ENCODE measurements at places on chromosomes 11 and 22. TPM values are rescaled to one million over a fixed set of nuclear protein-coding genes. Genes with fewer than 3 reads are reported as not detected.

Gene PRRG4
- total RNA-seq = 1.3 TPM

Gene CLCF1
- 0.57 TPM for total RNA-seq

Gene DUSP8
- 2.1 TPM for total RNA-seq

Gene LDLRAD3
- total RNA-seq = 18.6 TPM

Gene TBC1D22A
- 18.4 TPM for total RNA-seq

Gene GGTLC2
- not detected for total RNA-seq

Gene DLG2
- 17.0 TPM for total RNA-seq

Gene RASGRP2
- total RNA-seq = 40.6 TPM

Gene KCNQ1
- 2.0 TPM for total RNA-seq

Gene TENM4
- 8.8 TPM for total RNA-seq

Gene PGA5
- total RNA-seq = 0.67 TPM

Gene FOXRED2
- total RNA-seq = 31.5 TPM

GRCh38 chr22:43819931-43820640 is 8.0 kb upstream of the EFCAB6 start:
- no peak for DNase-seq
- H3K27ac ChIP-seq = no peak overlapping the region
- peaks cover 19% of the 10 kb centered on the region for H3K4me1 ChIP-seq
- H3K27me3 ChIP-seq = no peaks in the 10 kb centered on the region
- no peak overlapping the region for H3K4me3 ChIP-seq
- no peaks in the 10 kb centered on the region for H3K36me3 ChIP-seq

DNA sequence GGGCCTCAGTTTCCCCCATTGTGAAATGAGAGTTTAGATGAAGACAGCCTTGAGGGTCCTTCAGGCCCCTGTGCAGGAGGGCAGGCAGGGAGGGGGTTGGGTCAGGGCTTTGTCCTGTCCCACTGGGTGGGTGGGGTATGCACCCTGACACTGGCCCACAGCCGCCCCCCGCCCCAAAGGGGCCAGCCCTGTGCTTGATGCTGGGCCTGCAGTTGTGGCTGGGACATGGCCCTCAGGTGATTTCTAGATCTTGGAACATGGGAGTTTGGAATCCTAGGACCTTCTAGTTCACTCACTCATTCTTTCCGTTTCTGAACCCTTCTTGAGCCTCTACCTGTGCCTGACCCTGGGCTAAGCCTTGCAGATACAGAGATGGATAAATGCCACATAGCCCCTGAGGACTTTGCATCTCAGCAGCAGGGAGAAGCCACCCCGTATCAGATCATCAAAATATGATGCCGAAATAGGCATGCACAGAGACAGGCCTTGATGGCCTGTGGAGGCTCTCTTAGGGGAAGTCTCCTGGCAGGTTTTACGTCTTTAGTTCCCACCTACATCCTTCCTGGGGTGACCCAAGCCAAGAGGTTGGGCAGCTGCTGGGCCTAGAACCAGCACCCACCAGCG is 76.0 kb downstream of the FBLN1 start:
- no peaks in the 10 kb centered on the region for H3K27me3 ChIP-seq
- DNase-seq = no peak
- H3K4me1 ChIP-seq = no peaks in the 10 kb centered on the region
- no peak overlapping the region for H3K4me3 ChIP-seq

GRCh38 chr11:71255800-71256479 is 3.6 kb upstream of the SHANK2 start:
- peaks cover 13% of the 10 kb centered on the region for H3K4me1 ChIP-seq
- no peaks in the 10 kb centered on the region for H3K36me3 ChIP-seq
- DNase-seq = no peak

DNA sequence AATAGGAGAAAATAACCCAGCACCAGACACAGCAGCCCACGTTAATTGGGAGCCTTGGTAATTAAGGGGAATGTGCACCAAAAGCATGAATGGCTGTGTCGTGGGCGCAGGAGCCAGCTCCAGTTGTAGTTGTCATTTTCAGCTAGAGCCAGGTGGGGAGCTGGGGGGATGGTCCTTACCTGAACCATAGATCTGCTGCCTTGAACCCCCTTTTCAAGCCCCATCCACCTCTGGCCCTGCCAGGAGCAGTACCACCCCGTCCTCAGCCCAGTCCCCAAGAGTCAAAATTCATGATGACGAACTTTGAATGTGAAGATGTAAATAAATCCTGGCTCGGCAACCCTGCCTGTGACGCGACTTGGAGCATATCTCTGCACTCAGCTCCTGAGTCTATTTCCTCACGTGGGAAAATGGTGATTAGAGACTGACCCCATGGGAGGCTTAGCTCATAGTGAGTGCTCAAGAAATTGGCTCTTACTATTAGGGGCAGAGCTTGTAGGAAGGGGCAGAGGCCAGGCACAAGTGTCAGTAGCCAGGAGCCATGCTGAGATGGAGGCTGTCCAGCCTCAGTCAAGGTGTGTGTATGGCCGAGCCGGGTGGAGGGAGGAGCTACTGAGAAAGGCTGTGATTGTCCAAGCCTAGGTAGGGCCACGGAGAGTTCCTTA is 794 bp upstream of the FXYD6 start:
- H3K27ac ChIP-seq = no peak overlapping the region
- peak overlapping the region; percentile 86 for H3K4me3 ChIP-seq
- no peak for DNase-seq
- no peaks in the 10 kb centered on the region for H3K27me3 ChIP-seq
- peaks cover 27% of the 10 kb centered on the region for H3K4me1 ChIP-seq

DNA sequence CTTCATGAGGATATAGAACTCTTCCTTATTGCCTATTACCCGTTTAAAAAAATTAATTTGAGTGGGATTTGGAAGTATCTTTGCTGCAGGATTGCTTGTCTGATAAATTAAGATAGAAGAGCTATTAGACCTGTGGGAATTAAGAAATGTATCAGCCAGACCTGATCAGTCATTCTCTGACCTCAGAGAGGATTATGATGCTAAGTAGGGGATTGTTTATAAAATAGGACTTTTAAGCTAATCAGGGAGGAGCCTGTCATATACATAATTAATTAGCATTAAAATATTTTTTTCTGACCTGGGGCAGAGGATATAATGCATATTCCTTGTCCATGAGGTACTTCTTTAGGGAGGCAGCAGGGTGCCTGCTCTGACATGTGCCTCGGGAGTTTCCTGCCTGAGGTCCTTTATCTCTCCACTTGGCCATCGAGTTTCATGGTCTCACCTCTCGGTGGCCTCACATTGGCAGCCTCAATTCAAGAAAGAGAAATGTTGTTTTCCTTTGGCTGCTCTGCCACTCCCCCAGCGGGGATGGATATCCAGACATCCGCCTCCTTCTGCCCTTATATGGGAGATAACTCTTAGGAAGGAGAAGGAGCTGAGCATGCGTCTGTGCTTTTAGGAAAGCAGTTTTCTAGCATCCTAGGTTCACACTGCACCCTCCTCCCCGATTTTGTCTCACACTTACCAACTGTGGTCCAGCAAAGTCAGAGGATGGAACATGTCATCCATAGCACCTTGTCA is 41.1 kb downstream of the DIXDC1 start:
- peak; percentile 50 for DNase-seq
- H3K4me3 ChIP-seq = peak overlapping the region; percentile 74
- no peak overlapping the region for H3K27ac ChIP-seq
- peaks cover 12% of the 10 kb centered on the region for H3K4me1 ChIP-seq

GRCh38 chr11:46402957-46403902 is 11.7 kb upstream of the CHRM4 start:
- H3K27ac ChIP-seq = no peak overlapping the region
- no peak overlapping the region for H3K4me3 ChIP-seq
- no peak for DNase-seq
- no peaks in the 10 kb centered on the region for H3K4me1 ChIP-seq
- H3K36me3 ChIP-seq = peaks cover 19% of the 10 kb centered on the region

DNA sequence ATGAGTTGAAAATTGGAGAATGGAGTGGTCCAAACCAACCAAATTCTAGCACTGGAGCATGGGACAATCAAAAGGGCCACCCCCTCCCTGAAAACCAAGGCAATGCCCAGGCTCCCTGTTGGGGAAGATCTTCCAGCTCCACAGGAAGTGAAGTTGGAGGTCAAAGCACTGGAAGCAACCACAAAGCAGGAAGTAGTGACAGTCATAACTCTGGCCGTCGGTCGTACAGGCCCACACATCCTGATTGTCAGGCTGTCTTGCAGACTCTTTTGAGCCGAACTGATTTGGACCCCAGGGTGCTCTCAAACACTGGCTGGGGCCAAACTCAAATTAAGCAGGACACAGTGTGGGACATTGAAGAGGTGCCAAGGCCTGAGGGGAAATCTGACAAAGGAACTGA is 80.5 kb upstream of the ADSL start:
- H3K27ac ChIP-seq = no peak overlapping the region
- DNase-seq = no peak
- peaks cover 46% of the 10 kb centered on the region for H3K36me3 ChIP-seq
- no peak overlapping the region for H3K4me3 ChIP-seq
- no peaks in the 10 kb centered on the region for H3K4me1 ChIP-seq

DNA sequence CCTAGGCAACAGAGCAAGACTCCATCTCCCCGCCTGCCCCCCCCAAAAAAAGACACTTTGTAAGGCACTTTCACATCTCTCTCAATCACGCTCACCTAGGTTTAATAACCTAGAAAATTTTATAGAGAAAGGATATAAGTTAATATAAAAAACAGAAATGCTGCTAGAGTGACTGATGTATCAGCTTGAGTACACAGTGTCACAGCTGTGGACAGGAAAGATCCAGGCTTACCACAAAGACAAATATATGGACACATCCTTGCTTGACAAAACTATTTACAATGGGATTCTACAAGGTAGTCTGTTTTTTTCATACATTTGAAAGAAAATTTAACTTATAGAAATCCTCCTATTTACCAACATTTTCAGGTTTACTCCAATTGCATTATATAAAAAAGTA is 96.7 kb downstream of the ABTB2 start:
- H3K4me3 ChIP-seq = no peak overlapping the region
- H3K36me3 ChIP-seq = no peaks in the 10 kb centered on the region
- H3K27me3 ChIP-seq = no peaks in the 10 kb centered on the region
- H3K27ac ChIP-seq = no peak overlapping the region
- DNase-seq = no peak

- no peaks in the 10 kb centered on the region for H3K36me3 ChIP-seq
- peak overlapping the region; percentile 51 for H3K4me3 ChIP-seq
- peaks cover 21% of the 10 kb centered on the region for H3K4me1 ChIP-seq
- H3K27me3 ChIP-seq = no peaks in the 10 kb centered on the region
- DNase-seq = peak; percentile 83
Observed at GRCh38 chr11:134037046-134037908, 31.6 kb upstream of the JAM3 start.

DNA sequence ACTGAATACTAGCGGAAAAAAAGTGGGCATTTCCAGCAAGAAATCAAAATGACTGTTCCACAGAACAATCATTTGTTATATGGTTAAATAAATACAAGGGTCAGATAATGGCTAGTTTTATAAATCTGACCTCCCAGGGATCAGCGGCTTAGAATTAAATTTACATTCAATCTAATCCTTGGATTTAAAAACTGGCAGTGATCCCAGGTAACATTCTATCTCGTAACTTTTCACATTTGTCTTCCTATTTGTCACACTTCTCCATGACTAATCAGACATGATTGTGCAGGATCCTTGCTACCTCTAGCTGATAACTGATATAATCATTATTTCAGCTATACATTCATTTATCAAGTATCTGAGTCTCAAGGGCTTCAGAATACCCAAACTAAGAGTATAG is 2.9 kb upstream of the MMP3 start:
- DNase-seq = no peak
- H3K27me3 ChIP-seq = no peaks in the 10 kb centered on the region
- no peak overlapping the region for H3K27ac ChIP-seq
- no peak overlapping the region for H3K4me3 ChIP-seq

DNA sequence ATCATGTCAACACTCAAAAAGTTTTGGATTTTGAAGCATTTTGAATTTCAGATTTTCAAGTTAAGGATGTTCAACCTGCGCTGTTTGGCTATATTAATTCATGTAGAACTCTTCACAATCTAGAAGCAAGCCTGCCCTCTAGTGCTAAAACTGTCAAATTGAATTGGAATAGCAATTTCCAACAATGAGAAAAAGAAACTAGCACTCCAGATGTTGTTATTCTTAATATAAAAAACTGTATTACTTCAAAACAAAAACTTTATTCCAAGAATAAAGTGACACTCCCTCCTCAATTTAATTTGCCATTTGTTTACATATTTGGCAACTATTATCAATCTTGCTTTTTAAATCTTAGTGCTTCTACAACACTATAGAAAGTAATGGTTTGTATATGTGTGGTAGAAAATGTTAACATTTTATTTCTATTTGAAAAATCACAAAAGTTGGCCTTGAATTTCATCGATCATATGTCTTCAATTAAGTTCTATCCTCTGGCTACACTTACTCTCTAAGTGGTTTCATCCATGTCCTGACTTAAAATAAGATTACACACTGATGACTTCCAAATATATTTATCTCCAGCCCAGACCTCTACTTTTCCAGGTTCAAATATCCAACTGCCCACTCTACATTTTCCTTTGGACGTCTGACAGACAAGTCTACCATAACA is 36.6 kb downstream of the DCUN1D5 start:
- no peak for DNase-seq
- H3K4me3 ChIP-seq = no peak overlapping the region
- H3K27ac ChIP-seq = no peak overlapping the region
- no peaks in the 10 kb centered on the region for H3K4me1 ChIP-seq
- H3K27me3 ChIP-seq = no peaks in the 10 kb centered on the region

DNA sequence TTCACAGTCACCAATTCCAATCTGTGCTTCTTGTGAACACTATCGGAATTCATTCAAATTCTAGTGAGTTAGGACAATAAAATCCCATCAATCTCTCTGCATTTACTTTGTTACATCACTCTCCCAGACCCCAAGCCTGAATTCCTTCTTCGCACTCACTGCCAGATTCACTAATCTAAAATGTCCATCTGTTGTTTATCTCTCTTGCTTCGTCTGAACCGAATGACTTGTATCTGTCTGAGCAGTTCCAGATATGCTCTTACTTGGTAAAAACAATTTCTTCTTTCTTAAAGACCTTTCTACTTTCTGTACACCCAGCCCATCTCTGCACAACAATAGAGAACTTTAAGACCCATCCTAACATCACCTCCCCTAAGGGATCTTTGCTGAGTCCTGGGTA is 7.0 kb downstream of the MMP10 start:
- H3K4me3 ChIP-seq = no peak overlapping the region
- no peaks in the 10 kb centered on the region for H3K4me1 ChIP-seq
- H3K36me3 ChIP-seq = no peaks in the 10 kb centered on the region
- DNase-seq = no peak
- no peaks in the 10 kb centered on the region for H3K27me3 ChIP-seq
- no peak overlapping the region for H3K27ac ChIP-seq

DNA sequence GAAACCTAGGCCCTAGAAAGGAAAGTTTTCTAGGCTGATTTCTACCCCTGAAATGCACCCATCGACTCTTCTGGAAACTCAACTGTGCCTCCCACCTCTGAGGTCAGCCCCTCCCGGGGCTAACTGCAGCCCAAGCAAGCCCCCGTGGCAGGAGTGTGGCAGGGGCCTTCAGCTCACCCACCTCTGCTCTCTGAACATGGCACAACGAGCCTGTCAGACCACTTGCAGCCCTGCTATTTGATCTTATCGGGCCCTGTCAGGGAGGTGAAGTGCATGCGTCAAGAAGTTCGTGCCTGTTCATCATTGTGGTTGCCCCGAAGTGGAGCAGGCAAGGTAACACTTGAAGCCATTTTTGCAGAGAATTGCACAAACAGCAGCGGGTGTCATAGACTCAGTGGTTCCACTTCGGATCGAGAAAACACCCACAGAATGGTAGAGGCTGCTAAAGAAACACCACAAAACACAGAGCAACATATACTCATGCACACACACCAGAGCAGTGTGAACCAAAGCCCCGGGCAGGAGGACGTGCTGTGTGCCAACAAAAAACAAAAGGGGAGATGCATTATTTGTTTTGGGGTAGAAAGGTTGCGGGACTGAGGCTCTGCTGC is 262.7 kb downstream of the ETS1 start:
- H3K27ac ChIP-seq = no peak overlapping the region
- no peak overlapping the region for H3K4me3 ChIP-seq
- DNase-seq = no peak
- H3K4me1 ChIP-seq = no peaks in the 10 kb centered on the region
- H3K36me3 ChIP-seq = no peaks in the 10 kb centered on the region
